ENCODE measurements at places on chromosomes 12 and 14. TPM values are rescaled to one million over a fixed set of nuclear protein-coding genes. Genes with fewer than 3 reads are reported as not detected.

GRCh38 chr12:26878661-26879119 lies 45.7 kb upstream of the ITPR2 start:
- peak; percentile 45 for DNase-seq

Gene BLTP3B
- 25.9 TPM for polyA plus RNA-seq

Gene ASB2
- polyA plus RNA-seq, result 0.40 TPM

DNA sequence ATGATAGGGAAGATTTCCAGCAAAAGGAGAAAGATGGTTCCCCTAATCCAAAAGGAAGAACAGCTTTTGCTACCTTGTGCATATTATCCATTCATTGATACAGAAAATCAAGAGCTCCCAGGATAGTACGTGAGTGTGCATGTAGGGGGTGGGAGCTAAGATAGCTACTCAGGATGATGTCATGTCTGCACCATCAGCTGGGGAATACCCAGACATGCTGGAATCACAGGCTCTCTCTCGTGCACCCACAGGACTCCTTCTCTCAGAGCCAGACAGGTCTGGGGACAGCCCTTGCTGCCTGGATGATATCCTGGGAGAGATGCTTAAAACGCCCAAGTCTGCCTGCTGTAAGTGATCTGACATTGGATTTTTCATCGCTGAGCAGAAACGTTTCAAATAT lies 38.9 kb downstream of the FOXN3 start:
- no peak for DNase-seq

Gene RBMS2
- 36.7 TPM for polyA plus RNA-seq

All from left kidney (tissue), 8 donors.